Dorsolateral prefrontal cortex (tissue), 122 donors: ENCODE measurements at places on chromosomes 11 and 22. TPM values are rescaled to one million over a fixed set of nuclear protein-coding genes. Genes with fewer than 3 reads are reported as not detected.

DNA sequence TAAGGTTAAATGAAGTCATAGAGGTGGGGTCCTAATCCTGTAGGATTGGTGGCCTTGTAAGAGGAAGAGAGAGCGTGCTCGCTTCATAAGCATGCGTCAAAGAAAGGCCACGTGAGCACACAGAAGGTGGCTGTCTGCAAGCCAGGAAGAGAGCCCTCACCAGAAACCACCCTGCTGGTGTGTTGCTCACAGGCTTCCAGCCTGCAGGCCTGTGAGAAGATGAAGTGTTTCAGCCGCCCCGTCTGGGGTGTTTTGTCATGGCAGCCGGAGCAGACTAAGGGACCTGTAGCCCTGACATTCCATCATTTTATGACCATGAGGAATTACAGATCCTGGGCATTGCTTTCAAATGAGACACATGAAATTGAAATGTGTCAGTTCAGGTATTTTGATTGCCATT is 32.4 kb downstream of the AP2A2 start:
- no peak for DNase-seq

GRCh38 chr11:78840623-78841022 is 266.0 kb upstream of the NARS2 start:
- DNase-seq = no peak

DNA sequence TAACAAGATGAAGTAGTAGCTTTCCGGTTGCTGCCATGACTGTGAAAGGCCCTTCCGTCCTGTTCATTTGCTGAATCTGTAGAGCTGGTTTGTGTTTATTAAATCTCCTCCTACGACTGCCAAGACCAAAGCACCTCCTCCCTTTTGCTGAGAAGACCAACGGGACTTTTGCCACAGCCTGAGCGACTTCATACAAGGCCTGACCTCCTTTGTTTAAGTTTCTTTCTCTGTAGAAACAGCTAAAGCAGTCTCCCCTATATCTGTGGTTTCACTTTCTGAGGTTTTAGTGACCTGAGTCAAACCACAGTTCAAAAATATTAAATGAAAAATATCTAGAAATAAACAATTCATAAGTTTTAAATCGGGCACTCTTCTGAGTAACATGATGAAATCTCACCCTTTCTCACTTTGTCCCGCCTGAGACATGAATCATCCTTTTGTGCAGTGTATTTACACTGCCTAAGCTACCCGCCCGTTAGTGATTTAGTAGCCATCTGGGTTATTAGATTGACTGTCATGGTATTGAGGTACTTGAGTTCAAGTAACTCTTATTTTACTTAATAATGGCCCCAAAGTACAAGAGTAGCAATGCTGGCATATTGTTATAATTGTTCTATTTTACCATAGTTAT is 119.1 kb upstream of the LRRC4C start:
- DNase-seq = no peak

DNA sequence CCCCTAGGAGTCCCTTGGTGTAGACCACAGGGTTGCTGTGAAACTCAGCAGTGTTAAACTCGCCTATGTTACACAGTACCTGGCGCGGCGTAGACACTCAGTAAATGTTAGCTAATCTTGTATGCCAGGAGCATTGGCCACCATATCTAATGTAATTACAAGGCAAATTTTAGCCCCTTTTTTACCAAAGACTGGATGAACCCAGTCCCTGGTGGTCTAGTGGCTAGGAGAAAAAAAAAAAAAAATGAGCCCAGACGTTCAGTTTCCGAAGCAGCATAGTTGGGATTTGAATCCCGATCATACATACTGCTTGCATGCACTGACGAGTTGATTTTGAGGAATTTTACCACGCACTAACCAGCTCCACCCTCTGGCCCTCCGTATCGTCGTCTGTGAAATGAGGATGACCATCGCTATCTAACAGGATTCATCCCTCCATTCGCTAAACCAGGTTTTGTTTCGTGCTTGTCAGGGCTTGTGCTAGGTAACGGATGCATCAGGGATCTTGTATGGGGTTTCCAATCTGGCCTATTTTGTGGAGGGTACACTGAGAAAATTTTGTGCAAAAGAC is 688 bp downstream of the PTS start:
- no peak for DNase-seq

DNA sequence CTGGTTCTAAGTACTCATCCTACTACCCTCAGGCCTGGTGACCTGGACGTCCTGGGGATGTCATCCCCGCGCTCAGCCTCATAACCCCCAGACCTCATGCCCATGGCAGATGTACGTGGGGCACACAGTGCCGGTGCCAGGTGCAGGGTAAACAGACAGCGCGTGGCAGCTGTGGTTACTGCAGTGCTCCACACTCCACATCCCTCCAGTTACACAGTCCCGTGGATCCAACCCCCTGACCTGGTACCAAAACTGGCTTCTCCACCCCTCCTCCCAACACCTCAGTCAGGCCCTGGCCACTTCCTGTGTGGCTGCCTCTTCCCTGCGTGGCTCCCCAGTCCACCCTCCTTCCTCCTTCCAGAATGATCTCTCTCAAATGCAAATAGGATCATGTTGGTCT is 95.2 kb downstream of the DSCAML1 start:
- DNase-seq = no peak

DNA sequence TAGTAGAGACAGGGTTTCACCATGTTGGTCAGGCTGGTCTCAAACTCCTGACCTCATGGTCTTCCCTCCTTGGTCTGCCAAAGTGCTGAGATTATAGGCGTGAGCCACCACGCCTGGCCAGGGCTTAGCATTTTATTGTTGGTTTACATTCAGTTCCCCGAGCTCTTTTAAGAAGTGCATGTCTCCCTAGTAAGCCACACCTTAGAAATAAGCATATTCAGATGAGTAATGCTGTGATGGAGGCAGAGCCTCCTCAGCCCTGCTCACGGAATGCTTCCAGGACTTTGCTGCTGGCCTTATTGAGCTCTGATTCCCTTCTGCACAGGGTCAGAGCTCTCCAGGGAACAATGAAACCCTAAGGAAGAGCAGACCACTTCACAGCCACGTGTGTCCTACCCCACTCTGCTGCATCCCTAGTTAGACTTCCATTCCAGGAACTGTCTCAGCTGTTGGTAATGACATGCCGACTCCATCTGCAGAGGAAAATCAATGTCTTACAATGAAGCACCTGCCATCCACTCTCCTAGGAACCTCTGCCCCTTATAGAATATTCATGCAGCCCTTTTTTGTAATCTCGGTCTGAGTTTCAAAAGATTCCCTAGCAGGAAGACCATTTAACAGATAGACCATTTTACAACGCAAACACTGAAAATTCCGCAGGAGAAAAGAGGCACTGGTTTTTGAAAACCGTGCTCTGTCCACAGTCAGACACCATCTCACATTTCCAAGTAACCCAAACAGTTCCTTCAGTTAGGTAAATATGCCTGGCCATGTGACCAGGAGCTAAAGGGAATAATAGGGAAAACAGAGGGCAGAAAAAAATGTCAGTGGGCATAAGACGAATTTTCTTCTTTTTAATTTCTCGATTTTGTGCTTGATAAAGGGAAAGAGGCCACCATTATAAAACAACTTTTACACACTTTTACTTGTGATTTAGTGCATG is 1.7 kb upstream of the JAM3 start:
- no peak for DNase-seq

DNA sequence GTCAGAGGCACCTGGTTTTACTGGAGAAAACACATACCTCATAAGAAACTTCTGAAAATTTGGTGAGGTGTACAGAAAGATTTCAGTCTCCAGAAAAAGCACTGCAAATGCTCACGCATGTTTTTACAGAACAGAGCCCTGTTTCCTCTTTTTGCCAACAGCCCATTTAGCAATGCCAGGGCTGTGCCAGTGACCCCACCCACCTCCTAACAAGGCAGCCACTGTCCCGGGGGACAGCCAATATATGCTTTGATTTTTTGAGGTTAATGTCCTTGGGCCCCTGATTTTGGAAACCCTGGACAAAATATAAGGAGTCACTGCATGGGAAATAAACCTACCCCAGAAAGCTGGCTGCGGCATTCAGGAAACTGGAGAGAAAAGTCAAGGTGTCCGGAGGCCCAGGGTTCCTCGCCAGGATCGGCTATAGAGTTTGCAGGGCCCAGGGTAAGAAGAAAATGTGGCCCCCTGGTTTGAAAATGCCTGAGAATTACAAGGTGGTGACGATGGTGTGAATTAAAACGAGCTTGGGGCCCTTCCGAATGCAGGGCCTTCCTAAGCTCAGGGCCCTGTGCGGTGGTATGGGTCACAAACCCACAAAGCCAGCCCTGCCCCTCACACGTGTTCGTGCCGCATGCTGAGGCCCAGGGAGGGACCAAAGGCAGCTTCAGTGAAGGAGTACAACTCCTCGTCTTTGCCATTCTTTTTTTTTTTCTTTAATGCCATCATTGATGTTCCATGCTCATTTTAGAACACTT is 71.1 kb upstream of the WNT7B start:
- DNase-seq = peak; percentile 50

Gene CABP7
- 5.9 TPM for total RNA-seq

DNA sequence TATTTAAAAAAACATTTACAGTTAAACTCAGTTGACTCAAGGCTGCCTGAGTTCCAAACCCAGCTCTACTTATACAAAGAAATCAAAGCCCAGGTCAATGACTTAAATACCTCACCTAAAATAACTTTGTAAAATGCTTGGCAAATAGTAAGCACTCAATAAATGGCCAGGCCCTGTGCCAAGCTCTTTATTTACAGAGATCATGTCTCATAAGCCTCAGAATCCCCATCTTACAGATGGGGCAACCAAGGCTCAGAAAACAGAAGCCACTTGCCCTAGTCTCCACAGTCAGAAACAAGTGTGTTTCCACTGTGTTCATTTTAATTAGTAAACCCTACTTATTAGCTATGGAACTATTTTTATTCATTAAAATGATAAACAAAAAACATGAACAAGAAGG is 30.5 kb upstream of the TTC28 start:
- DNase-seq = no peak

Gene MMP12
- not detected for total RNA-seq

DNA sequence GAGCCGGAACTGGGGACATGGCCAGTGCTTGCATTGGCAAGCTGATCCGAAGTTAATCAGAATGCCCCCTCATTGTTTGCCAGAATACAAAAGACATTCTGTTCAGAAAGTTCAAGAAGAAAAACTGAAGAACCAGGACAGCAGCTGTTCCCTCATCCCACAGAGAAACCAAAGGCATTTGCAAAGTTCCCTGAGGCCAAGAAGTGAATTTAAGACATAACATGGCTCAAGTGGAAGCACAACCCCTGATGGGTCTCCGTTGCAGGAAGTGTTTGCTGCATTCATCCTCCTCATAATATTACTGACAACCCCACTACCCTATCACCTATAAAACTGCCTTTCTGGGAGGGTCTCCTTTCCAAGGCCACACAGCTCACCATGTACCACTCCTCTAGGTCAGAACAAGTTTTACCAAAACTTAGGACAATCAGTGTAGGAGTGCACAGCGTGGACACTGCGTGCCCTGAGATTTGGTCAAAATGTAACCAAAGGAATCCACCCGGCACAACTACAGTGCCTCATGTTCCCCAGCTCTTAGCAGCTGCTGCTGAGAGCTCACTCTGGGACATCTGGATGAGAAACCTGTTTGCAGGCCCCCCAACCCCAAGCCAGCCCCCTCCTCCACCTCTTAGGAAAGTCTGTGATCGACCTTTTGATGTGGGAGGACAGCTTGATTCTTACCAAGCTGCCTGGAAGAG is 101.6 kb upstream of the AKIP1 start:
- no peak for DNase-seq

Gene FERMT3
- total RNA-seq = 8.8 TPM

DNA sequence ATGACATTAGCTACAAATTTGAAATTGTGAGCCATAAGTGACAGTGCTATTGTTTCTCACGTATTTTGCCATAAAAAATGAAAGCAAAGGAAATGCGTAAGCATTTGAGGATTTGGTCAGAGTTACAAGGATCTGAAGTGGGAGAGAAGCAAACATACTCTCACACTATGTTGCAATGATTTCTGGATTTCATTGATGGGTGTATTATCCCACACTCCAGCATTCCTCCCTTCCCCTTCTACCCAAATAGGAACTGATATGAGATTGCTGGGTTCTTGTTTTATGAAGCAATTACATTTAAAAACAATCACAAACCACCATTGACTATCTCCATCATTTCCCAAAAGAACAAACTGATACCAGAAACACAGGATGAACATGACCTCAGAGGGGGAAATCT is 314.0 kb upstream of the CTSC start:
- no peak for DNase-seq
